ENCODE measurements at places on chromosomes 3 and 15.
A peak's percentile ranks its signal among the peaks of the same experiment; 100 is the strongest.

- DNase-seq, result no peak
Observed at GRCh38 chr3:149267565-149267964, 45.9 kb upstream of the CP start.

- no peak for DNase-seq
Observed at GRCh38 chr15:84834969-84835368, 17.8 kb downstream of the ALPK3 start.

- peak; percentile 80 for DNase-seq
Observed at GRCh38 chr15:29103824-29104565, 165.6 kb downstream of the NSMCE3 start.

- no peak for DNase-seq
Observed at GRCh38 chr15:85312929-85313331, 67.5 kb upstream of the AKAP13 start.

DNA sequence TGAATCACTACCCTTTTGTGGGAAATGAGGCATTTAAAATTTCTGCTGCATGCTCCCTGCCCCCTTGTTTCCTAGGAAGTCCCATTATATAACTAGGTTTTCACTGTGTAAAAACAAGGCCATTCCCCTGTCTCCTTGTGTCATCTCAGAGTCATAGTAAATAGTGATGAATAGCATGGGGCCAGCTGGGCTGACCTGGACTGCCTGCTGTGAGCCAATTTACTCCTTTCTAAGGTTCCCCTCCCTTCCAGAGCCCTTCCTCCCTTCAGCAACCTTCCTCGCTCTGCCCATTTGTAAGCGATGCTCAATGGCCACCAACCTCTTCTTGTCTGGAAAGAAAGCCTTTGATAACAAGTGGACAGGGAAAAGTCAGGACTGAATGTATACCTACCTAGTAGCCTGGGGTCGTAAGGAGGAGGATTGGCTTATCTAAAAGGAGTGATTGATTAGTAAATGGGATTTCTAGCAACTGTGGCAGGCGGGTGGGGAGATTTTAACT is 11.7 kb downstream of the ITGA11 start:
- DNase-seq, result no peak

DNA sequence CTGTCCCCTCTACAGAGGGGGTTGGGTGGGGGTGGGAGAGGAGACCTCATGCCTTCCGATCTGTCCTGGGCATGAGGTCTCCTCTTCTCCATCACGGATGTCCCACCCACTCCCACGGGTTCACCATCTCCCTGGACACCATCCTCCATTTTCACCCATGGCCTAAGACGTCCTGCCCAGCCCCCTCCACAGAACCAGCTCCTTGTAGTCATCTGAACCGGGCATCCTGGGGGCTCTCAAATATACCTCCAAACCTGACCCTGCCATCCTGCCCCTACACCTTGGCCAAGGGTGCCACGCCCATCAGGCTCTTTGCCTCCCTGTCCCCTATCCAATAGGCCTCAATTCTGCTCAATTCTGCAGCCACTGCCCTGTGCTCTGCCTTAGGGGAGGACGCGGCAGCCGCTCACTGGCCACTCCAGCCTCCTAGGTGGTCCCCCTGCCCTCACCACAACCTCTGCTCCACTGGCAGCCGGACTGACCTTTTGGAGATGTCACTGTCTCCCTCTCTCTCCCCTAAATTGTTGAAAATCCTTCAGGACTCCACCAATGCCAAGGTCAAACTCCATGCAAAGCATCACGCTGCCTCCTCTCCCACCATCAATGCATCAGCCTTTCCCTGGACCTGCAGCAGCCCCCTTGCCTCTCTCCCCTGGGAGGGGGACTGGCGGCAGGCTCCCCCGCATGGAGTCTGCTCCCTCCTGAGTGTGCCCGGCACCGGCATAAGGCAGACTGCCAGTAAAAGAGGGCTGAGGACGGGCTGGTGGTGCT is 9.4 kb upstream of the ANPEP start:
- no peak for DNase-seq

DNA sequence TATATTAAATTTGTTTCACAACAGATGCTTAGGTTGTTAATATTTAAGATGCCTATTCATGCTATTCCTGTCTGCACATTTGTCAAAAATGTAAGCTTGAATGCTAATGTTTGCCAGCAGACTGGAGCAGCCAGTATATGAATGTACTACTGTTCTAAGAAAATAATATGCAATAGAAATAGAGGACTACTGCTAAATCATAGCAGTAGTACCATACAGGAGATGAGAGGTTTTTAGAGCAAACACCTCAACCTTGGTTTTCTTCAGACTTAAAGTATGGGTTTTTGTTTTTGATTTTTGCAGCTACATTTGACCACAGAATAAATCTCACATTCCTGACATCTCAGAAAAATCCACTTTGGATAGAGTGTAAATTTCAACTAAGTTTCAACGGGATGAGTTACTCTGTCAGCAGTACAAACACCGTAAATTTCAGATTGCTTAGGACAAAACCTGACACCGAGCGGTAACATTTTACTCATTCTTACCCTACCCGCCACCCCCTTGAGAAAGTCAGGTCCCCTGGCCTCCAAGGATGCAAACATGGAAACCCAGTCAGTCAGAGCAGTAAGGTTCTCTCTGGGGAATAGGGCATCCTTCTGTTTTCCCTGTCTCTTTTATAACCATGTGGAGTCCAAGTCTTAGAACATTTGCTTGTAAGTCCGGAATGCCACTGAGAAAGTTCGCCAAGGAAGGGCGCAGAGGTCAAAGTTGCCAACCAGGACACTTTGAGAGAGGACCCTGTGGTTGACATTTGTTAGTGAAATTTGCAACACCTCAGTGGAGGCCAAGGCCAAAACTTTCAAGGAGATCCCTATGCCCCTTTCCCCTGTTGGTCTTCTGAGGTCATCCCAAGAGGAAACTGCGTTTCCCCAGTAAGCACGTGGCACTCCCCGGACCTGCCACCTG is 17.9 kb upstream of the SATB1 start:
- DNase-seq, result no peak

- no peak for DNase-seq
Observed at GRCh38 chr3:181881749-181882148, 170.0 kb downstream of the SOX2 start.

GRCh38 chr3:52299879-52300611 is 12.4 kb downstream of the GLYCTK start:
- peak; percentile 63 for DNase-seq

DNA sequence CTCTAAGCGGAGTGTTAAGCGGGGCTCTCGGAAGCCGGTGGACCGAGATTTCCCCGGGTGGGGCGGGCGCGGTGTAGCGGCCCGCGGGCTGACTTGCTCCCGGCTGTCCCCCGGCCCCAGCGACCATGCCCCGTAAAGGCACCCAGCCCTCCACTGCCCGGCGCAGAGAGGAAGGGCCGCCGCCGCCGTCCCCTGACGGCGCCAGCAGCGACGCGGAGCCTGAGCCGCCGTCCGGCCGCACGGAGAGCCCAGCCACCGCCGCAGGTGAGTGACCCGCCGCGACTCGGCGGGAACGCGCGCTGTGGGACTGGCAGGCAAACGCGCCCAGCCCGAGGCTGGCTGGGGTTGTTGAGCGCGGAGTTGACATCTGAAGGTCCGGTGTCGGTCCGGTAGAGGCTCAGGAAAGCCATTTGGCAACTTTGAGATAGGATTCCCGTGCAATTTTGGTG is 1.3 kb downstream of the SMC4 start:
- peak; percentile 16 for DNase-seq

- DNase-seq, result peak; percentile 52
Observed at GRCh38 chr15:98904544-98904943, 103.0 kb downstream of the PGPEP1L start.

DNA sequence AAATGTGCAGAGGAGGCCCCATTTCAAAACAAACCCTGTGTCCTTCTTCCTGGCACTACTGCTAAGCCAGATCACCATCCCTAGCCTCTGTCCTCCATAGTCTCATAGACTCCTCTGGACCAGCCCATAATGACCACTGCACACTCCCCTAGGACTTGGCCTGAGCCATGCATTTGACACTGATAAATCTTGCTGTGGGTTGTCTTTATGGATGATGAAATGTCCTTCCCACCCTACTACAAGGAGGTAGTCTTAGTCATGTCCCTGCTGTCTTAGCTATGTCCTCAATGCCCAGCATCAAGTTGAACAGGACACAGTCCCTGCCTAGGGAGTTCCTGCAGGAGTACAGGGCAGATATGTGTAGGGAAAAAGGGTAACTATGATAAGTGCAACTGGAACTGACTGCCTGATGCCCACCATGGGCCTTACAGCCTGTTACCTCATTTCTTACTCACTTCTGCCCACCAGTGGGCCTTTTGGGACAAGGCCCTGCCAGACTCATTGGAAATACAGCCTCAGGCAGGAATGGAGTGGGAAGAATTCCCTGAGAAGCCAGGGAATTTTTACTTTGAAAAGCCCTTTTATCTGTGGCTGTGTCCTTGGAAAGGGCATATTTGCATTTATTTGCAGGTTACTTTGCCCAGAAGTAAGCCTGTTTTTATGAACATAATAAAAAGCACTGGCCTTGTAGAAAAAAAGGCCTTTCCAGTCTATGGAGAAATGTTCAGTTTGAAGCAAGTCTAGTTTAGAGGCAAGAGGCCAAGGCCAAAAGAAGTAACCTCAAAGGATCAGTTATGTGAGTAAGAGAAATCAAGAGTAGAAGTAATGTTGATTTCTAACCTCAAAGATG is 199.6 kb upstream of the EIF1B start:
- DNase-seq, result no peak

GRCh38 chr3:179037351-179037750 is 34.3 kb downstream of the ZMAT3 start:
- no peak for DNase-seq

GRCh38 chr3:41357271-41357670 is 158.0 kb downstream of the CTNNB1 start:
- DNase-seq, result no peak

DNA sequence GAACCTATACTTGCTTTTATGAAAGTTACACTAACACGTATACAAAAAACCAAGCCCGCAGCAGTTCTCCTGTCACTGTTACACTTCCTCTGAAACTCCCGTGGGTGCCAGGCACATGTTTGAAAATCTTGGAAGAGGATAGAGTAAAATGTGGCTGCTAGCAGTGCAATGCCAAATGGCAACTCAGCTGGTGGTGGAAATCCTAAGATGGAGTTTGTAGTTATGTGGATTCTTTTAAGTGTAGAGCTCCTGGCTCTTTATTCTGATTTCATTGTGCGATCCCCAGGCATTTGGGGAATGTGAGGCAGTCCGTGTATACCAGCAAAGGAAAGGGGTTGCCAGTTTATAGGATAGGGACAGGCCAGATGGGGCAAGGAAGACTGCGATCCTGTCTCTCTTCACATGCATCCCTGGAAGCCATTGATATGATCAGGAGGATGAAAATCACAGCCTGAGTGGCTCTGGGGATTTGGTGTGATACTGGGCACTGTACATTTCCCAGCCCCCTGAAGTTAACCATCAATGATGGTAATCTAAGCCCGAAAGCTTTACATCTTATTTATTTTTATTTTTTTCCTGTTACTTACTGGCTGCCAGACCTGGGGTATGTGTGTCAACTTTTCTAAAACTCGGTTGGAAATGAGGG is 1.1 kb downstream of the STAC start:
- DNase-seq, result no peak

DNA sequence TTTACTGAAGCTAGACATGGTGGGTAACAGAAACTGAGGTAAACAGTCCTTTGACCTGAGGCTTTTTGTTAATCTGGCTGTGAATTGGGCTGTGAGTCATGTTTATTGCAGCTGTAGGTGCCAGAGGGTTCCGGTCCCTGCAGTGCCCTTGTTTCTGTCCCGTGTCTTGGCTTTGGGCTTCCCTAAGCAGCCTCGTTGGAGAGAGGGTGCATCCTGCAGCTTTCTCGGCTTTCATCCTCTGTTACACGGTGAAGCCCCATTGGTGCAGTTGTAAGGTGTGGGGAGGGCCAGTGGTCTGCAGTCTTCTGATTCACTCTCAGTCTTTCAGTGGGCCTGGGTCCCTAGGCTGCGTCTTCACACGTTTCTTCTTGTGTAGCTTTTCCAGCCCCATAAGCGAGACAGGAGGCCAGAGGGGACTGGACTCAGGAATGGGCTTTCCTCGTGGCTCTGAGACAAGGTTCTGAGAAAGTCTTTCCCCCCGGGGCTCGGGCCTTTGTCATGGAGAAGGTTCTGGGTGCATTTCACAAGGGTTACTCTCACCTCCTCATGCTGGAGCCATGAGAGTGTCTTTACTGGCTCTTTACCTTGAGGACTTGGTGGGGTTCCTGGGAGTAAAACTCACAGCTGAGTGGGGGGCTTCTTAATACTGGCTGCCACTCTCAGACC is 33.1 kb downstream of the ASB7 start:
- no peak for DNase-seq

DNA sequence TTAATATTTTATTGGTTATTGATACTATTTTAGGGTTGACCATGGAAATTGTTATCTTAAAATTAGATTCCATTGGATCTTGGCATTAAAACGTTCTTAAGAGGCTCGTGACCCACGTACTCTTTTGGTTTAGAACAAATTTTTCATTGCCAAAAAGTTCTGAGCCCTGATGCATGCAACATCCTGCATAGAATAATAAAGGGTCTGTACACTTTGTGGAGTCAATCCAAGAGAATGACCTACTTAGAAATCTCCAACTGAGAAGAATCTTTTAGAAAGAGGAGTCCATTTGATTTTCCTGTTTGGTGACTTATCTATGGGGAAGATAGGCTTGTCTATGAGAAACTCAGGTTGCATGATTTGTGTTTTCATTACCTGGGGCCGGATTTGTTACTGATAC is 404.2 kb upstream of the RGMA start:
- DNase-seq, result no peak

GRCh38 chr3:136546720-136547119 is 205.5 kb downstream of the STAG1 start:
- no peak for DNase-seq

DNA sequence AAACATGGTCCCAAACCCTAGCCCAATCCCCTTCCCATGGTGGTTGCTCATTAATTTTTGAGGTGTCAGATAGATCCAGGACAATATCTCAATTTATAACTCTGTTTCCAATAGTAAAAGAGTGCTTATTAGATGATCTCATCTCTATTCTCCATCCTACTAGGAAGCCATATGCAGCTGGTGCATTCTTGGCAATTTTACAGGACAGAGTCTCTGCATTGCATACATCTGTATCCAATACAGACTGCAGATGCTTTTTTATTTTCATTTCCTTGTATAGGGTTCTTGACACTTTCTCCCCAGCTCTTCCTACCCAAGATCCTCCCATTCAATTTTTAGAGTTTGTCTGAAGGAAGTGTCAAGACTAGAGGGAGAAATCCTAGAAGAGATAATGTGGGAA is 194.8 kb upstream of the DPH6 start:
- no peak for DNase-seq

DNA sequence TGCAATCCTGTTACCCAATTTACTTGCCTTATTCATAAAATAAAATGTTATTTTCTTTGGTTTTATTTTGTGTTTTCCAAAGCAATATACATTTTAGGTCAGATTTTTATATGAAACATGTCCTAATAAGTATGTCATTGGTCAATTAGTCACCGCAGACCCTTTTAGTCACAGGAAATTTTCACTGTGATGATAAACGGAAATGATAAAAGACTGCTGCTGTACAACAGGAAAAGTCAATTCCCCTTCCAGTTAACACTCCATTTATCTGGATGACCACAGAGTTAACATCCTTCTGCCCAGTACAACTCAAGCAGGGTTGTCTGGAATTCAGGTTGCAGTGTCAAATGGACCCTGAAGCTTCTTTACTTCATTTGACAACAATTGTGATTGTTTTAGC is 175.2 kb downstream of the LSAMP start:
- no peak for DNase-seq

- DNase-seq, result no peak
Observed at GRCh38 chr3:192863091-192863420, 54.6 kb downstream of the MB21D2 start.

- DNase-seq, result no peak
Observed at GRCh38 chr15:25170113-25170731, 215.4 kb downstream of the SNRPN start.

- no peak for DNase-seq
Observed at GRCh38 chr3:160812304-160812703, 56.3 kb downstream of the PPM1L start.

- no peak for DNase-seq
Observed at GRCh38 chr15:33242669-33243191, 48.2 kb upstream of the FMN1 start.
